Activated naive CD8-positive, alpha-beta T cell treated with anti-CD3 and anti-CD28 coated beads, Interleukin-2, amount 10 ng/mL, durations not matched to agents 7 days and 5 days (primary cell): ENCODE measurements at places on chromosomes 1 and 21. TPM values are rescaled to one million over a fixed set of nuclear protein-coding genes. Genes with fewer than 3 reads are reported as not detected.

DNA sequence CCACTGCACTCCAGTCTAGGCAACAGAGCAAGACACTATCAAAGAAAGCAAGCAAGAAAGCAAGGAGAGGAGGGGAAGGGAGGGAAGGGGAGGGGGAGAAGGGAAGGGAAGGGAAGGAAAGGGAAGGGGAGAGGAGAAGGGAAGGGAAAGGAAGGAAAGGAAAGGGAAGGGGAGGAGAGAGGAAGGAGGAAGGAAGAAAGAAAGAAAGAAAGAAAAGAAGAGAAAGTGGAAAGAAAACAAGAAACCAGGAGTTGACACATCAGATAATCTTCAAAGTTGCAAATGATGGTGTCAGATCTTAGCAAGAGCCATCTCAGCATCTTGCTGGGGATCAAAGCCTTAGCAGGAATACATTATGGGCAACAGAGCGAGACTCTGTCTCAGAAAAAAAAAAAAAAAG, 14.9 kb upstream of the CDA start:
- peaks cover 2% of the 10 kb centered on the region for H3K4me1 ChIP-seq
- DNase-seq, result no peak
- no peaks in the 10 kb centered on the region for H3K36me3 ChIP-seq
- H3K27me3 ChIP-seq, result peaks cover 10% of the 10 kb centered on the region

CRTC2 gene
- 104 TPM for total RNA-seq

- no peaks in the 10 kb centered on the region for H3K36me3 ChIP-seq
- no peaks in the 10 kb centered on the region for H3K4me1 ChIP-seq
- H3K27me3 ChIP-seq, result no peaks in the 10 kb centered on the region
- DNase-seq, result no peak
- H3K4me3 ChIP-seq, result no peak overlapping the region
- H3K27ac ChIP-seq, result no peak overlapping the region
Observed at GRCh38 chr1:73056826-73057225, 774.5 kb upstream of the NEGR1 start.

DNA sequence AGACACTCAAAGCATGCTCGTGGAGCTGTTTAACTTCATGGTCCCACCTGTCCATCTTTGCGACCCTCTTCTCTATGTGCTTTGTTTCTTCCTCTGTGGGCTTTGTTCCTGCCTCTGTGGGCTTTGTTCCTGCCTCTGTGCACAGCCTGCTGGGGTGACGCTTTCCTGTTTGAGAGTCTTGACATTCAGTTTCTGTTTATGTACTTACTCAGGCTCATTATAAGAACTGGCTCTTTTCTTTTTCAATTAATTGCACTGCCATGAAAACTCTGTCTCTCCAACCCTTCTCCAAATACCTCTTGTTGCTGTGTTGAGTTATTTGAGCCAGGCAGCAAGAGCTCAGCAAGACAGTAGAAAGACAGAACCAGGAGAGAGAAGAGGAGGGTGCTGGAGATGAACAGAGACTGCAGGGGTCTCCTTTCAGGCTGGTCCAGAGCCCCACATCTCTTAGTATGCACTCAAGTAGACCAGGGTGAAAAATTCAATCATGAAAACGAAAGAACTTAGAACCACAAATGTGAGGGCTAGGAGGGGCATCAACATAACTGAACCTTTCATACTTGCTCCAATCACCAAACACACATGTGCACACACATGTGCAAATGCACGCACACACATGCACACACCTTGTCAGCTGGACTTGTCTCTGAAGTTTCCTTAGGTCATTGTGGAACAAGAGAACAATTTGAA, 88.3 kb upstream of the SGIP1 start:
- H3K4me3 ChIP-seq, result peak overlapping the region; percentile 87
- H3K27ac ChIP-seq, result peak overlapping the region; percentile 96
- peaks cover 12% of the 10 kb centered on the region for H3K27me3 ChIP-seq

DNA sequence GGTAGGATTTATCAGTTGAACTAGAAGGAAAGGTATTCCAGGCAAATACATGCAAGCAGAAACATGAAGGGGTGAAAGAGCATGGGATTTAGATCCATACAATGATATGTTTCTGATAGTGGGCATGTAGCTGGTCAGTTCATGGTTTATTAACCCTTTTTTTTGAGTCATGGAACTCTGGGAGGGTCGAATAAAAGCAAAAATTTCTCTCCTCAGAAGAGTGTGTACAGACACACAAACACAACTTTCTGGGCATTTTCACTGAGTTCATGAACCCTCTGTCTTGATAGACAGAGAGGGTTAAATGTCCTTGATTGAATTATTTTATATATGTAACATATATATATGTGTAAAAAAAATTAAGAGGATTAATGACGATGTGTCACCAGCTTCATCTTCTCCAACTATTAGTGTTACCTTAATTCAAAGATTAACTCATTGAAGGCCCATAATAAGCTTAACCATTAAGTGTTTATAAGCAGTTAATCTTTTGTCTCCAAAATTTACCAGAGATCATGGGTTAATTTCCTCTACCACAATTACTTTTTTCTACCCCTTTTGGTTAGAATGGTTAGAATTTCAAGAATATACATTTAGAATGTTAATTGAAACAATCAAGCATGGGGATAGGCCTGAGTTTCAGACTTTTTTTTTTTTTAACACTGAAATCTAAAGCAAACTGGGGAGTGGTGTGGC, 4.6 kb downstream of the JUN start:
- peaks cover 14% of the 10 kb centered on the region for H3K4me1 ChIP-seq
- no peaks in the 10 kb centered on the region for H3K27me3 ChIP-seq

MYOG gene
- total RNA-seq, result not detected

DNA sequence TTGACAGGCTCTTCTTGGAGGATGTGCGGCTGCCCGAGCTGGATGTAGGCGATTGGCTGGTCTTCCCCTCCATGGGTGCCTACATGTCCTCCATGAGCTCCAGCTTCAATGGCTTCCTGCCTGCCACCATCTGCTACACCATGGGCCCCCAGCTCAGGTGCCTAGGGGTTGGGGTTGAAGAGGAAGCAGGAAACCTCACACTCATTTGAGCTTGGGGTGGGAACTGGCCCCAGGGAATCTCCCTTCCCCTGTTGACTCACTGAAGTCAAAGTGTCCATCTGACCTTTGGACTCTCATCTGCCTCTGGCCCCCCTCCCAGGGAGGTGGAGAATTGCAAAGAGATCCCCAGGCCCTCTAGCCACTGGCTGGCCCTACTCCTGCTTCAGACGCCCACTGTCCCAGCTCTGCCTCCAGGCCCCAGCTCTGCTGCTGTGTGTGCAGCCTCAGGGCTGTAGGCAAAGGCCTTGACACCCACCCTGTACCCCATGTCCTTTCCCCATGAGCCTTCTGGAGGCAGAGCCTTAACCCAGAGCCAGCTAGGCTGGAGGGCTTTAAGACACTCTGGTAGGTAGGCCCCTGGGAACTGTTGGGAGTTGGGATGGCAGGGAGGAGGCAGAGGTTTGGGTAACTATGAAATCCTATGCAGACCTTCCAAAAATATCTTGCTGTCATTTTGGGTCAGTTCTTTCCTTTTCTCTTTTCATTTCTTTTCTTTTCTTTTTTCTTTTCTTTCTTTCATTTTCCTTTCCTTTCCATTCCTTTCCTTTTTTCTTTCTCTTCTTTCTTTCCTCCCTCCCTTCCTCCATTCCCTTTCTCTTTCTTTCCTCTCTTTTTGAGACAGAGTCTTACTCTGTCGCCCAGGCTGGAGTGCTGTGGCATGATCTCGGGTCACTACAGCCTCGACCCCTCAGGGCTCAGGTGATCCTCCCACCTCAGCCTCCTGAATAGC, 66.9 kb upstream of the TINAGL1 start:
- no peak for DNase-seq
- no peaks in the 10 kb centered on the region for H3K36me3 ChIP-seq
- peaks cover 18% of the 10 kb centered on the region for H3K4me1 ChIP-seq
- H3K4me3 ChIP-seq, result no peak overlapping the region
- peaks cover 3% of the 10 kb centered on the region for H3K27me3 ChIP-seq

- peaks cover 2% of the 10 kb centered on the region for H3K4me1 ChIP-seq
- H3K27me3 ChIP-seq, result no peaks in the 10 kb centered on the region
- DNase-seq, result no peak
- no peak overlapping the region for H3K4me3 ChIP-seq
- H3K36me3 ChIP-seq, result no peaks in the 10 kb centered on the region
Observed at GRCh38 chr1:53081384-53082066, 19.5 kb downstream of the PODN start.

OR14K1 gene
- total RNA-seq, result not detected

- H3K27ac ChIP-seq, result no peak overlapping the region
- no peak overlapping the region for H3K4me3 ChIP-seq
Observed at GRCh38 chr1:119204197-119204960, 63.9 kb upstream of the WARS2 start.

DNA sequence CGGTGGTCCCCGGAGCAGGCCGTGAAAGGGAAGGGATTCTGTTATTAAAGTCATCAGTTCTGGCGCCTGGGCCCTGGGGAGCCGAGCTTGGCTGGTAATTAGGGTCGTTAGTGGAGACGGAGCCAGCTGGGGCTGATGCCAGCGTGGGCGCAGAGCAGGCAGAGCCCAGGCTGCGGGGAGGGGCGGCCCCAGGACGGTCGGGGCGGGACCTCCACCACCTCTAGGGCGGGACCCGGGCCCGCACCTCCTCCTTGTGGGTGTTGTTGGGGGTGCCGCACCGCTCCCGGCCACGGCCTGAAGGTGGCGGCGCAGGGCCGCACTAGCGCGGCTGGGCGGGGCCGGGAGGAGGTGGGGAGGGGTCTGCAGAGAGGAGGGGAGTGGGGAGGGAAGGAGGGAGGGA, 470.6 kb downstream of the PTPRU start:
- no peak overlapping the region for H3K4me3 ChIP-seq
- H3K27me3 ChIP-seq, result peaks cover 16% of the 10 kb centered on the region
- peaks cover 22% of the 10 kb centered on the region for H3K4me1 ChIP-seq
- peak; percentile 43 for DNase-seq
- no peak overlapping the region for H3K27ac ChIP-seq
- no peaks in the 10 kb centered on the region for H3K36me3 ChIP-seq

PEAR1 gene
- total RNA-seq, result 0.28 TPM

DNA sequence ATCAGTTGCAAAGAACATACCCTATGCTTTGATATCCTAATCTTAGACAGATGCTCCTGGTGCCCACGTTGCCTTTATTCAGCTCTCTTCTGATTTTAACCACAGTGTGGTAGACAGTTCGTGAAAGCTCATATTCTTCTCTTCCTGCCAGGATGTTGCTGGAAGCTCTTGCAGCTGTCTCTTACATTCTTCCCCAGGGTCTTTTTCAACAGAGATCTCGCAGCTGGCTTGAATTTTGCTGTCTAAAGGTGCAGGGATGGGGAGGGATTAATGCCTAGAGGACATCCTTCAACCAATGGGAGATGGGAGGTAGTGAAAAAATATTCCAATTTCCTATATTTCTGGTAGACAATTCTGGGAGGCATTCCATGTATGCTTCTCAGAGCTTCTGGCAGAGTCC, 150.0 kb upstream of the APP start:
- H3K4me1 ChIP-seq, result no peaks in the 10 kb centered on the region
- no peak overlapping the region for H3K4me3 ChIP-seq
- no peaks in the 10 kb centered on the region for H3K36me3 ChIP-seq
- DNase-seq, result no peak
- peaks cover 3% of the 10 kb centered on the region for H3K27me3 ChIP-seq

DNA sequence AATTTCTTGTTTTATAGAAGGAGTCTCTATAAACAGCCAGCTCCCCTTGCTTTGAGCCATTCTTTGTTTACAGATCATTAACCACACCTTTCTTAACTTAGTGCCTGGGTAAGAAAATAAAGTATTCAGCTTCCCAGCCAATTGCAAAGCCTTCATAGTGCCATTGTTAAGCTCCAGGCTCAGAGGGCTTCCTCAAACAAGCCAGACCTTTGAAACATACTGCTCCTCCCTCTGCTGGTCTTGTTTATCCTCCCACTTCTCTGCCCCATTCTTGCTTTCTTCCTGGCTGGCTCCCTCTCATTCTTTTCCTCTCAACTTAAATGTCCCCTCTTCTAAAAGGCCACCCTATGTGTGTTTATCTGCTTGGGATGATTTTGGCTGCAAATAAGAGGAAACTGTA, 319.4 kb upstream of the ST6GALNAC5 start:
- H3K27ac ChIP-seq, result no peak overlapping the region
- no peaks in the 10 kb centered on the region for H3K27me3 ChIP-seq
- H3K36me3 ChIP-seq, result no peaks in the 10 kb centered on the region
- H3K4me3 ChIP-seq, result no peak overlapping the region
- no peaks in the 10 kb centered on the region for H3K4me1 ChIP-seq

- no peak for DNase-seq
- H3K27ac ChIP-seq, result no peak overlapping the region
- no peaks in the 10 kb centered on the region for H3K27me3 ChIP-seq
- H3K4me3 ChIP-seq, result no peak overlapping the region
Observed at GRCh38 chr1:105359457-105359856, 1609.8 kb downstream of the AMY1C start.

DNA sequence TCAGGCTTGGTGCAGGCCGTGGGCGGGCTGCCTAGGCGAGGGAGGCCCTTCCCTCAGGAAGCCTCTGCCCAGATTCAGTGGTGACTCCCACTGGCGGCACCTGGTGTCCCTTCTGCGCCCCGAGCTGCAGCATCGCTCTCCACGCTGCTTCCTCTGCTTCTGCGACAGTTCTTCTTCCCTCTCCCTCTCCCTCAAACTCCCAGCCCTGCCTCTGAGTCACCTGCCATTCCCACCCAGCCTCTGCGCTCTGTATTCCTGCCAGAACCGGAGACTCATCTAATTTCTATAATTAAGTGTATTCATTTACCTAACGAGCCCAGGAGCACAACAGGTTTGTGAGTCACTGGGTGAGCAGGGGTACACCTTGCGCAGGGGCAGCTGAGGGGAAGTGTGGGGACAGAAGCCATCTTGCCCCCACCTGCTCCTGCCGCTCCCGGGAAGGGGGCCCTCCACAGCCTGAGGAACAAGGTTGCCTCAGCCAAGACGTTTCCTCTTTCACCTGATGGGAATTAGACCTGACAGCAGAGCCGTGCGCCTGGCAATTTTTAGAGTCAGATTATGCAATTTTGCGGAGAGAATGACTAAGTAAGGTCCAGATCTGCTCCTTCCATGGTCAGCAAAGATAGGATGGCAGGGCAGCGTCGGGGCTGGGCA, 19.4 kb downstream of the KCNC4 start:
- DNase-seq, result no peak
- H3K27ac ChIP-seq, result no peak overlapping the region
- H3K27me3 ChIP-seq, result no peaks in the 10 kb centered on the region
- no peaks in the 10 kb centered on the region for H3K4me1 ChIP-seq

- no peaks in the 10 kb centered on the region for H3K27me3 ChIP-seq
- H3K27ac ChIP-seq, result no peak overlapping the region
- no peak overlapping the region for H3K4me3 ChIP-seq
- no peak for DNase-seq
Observed at GRCh38 chr1:21318714-21319159, 28.5 kb upstream of the ECE1 start.

GRCh38 chr1:116075990-116076389, 35.2 kb upstream of the MAB21L3 start:
- no peak for DNase-seq
- H3K36me3 ChIP-seq, result no peaks in the 10 kb centered on the region
- H3K27ac ChIP-seq, result no peak overlapping the region

CATSPERE gene
- 1.6 TPM for total RNA-seq

GRCh38 chr1:105087506-105087905, 1337.8 kb downstream of the AMY1C start:
- H3K4me1 ChIP-seq, result no peaks in the 10 kb centered on the region
- no peaks in the 10 kb centered on the region for H3K27me3 ChIP-seq
- no peak for DNase-seq
- H3K27ac ChIP-seq, result no peak overlapping the region
- H3K36me3 ChIP-seq, result no peaks in the 10 kb centered on the region

GRCh38 chr21:33386222-33386784, 16.9 kb upstream of the IFNGR2 start:
- no peak overlapping the region for H3K4me3 ChIP-seq
- H3K36me3 ChIP-seq, result no peaks in the 10 kb centered on the region
- no peak for DNase-seq
- H3K27ac ChIP-seq, result no peak overlapping the region

- H3K36me3 ChIP-seq, result peaks cover 26% of the 10 kb centered on the region
- DNase-seq, result no peak
- H3K4me3 ChIP-seq, result no peak overlapping the region
- no peak overlapping the region for H3K27ac ChIP-seq
- H3K27me3 ChIP-seq, result no peaks in the 10 kb centered on the region
Observed at GRCh38 chr1:223733898-223734852, 21.8 kb downstream of the CAPN2 start.

ZBTB8A gene
- total RNA-seq, result not detected
